Psoas muscle (tissue), 8 donors: ENCODE measurements at places on chromosomes 4 and X. TPM values are rescaled to one million over a fixed set of nuclear protein-coding genes. Genes with fewer than 3 reads are reported as not detected.

Gene CT55
- total RNA-seq = not detected

Gene XKRX
- total RNA-seq = 0.28 TPM

Gene UGT2B7
- total RNA-seq = not detected

Gene NAP1L2
- 0.97 TPM for total RNA-seq

Gene CLDN22
- not detected for total RNA-seq

Gene PROM1
- 1.5 TPM for total RNA-seq

Gene ARHGEF6
- 59.2 TPM for total RNA-seq

Gene NPNT
- total RNA-seq = 10.7 TPM

Gene MAGEA11
- total RNA-seq = not detected

Gene MAGEB10
- not detected for total RNA-seq

Gene USP51
- 0.32 TPM for total RNA-seq

Gene MED12
- 24.2 TPM for total RNA-seq

Gene HPGD
- 6.5 TPM for total RNA-seq

Gene NSUN7
- 0.11 TPM for total RNA-seq
